ENCODE measurements at places on chromosomes 12 and 14. TPM values are rescaled to one million over a fixed set of nuclear protein-coding genes. Genes with fewer than 3 reads are reported as not detected.

DNA sequence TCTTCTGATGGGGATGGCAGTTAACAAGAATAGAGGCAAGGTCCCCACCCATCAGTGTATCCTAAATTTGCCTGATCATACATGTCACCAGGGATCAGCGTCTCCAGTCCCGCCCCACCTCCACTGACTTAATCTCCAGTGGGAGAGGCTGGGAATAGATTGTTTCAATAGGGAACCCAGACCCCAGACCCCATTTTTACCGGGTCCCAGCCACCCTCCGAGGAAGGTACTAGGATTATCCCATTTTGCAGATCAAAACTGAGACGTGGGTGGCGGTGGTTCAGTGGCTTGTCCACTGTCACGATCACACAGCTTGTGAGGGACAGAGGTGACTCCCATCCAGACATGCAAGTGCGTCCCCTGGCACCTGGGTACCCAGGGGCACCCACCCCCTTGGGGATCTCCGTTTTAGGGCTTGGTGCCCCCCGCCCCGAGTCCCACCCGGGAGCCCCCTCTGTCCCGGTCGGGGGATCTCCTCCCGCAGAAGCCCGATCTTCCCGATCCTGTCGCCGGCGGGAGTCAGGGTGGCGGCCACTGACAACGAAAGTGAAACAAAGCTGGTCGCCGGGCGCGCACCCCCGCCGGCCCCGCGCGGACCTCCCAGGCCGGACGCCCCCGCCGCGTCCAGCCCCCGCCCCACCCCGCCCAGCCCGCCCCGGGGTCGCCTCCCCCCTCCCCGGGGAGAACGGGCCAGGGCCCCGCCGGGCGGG lies 523 bp downstream of the WSB2 start:
- peak; percentile 60 for DNase-seq

KRT6C gene
- 0.39 TPM for total RNA-seq

GRCh38 chr12:71904629-71905028 lies 34.0 kb upstream of the TPH2 start:
- no peak for DNase-seq

KIF26A gene
- 6.1 TPM for total RNA-seq

- no peak for DNase-seq
These were observed 19.4 kb upstream of the LIMA1 start for GRCh38 chr12:50302686-50303085.

SLC15A4 gene
- 27.6 TPM for total RNA-seq

- no peak for DNase-seq
These were observed 138.8 kb upstream of the WSCD2 start for GRCh38 chr12:107990325-107990724.

LHX5 gene
- total RNA-seq: not detected

GLI1 gene
- total RNA-seq: 4.2 TPM

DNA sequence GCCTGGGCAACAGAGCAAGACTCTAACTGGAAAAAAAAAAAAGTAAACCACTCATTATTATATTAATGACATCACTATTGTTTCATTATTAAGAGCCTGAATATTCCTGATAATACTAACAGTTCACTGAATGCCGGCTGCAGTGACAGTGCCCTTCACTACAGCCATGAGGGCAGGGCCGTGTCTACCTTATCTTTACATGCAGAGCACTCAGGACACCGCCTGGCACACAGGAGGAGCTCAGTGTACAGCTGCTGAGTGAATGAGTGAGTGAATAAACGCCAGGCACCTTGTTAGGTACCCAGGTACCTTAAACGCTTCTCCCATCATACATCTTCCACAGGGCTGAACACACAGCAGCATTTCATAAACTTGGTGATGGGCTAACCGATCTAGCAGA lies 23.2 kb downstream of the ZFYVE1 start:
- DNase-seq: no peak

GRCh38 chr14:22837750-22838538 lies 1.6 kb downstream of the MMP14 start:
- peak; percentile 84 for DNase-seq

- DNase-seq: no peak
These were observed 14.2 kb upstream of the HMGA2 start for GRCh38 chr12:65810036-65810435.

DNA sequence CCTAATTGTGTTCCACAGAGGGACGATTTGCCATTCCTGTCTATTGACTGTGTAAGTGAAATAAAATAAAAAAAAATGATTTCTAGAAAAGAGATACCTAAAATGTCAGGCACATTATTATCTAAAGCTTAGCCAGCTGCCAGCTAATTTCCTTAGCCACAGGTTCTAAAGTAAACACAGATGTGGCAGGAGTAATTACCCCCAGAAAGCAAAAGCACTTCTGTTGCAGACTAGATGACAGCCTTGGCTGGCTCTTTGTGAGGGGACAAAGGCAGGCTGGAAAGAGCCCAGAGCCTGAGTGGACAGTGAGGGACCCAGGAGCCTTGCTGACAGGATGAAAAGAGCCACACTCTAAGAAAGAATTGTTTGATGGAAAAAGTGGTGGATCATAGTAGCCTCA lies 418.1 kb downstream of the LRIG3 start:
- no peak for DNase-seq

GRCh38 chr14:99757331-99758070 lies 35.7 kb upstream of the EML1 start:
- DNase-seq: no peak

DNA sequence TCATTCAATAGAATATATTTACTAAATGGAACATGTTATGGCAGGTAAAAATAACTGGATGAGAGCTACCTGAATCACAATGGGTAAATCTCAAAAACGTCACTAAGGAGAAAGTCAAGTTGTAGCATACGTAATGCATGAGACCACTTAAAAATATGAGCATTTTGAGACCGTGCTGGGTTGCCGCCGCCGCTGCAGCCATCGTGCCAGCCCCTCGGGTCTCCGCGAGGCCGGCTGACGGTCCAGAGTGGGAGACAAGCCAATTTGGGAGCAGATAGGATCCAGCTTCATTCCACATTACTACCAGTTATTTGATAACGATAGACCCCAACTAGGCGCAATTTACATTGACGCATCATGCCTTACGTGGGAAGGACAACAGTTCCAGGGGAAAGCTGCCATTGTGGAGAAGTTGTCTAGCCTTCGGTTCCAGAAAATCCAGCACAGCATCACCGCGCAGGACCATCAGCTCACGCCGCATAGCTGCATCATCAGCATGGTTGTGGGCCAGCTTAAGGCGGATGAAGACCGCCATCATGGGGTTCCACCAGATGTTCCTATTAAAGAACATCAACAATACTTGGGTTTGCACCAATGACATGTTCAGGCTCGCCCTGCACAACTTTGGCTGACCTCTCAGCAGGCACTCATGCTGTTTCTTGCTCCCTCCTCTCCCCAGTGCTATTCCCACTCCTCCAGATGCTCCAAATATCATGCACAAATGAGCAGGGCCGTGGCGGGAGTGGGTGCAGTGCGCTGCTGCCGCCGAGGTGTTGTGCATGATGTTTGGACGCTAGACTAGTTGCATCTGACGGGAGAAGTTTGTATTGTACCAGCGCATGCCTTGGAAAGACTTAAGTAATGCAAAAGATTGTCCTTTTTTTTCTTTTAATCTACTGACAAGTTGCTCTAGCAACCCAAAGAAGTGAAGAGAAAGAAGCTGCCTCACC lies 6.3 kb upstream of the BRMS1L start:
- DNase-seq: no peak

GRCh38 chr12:59600171-59600570 lies 4.3 kb downstream of the SLC16A7 start:
- DNase-seq: no peak

DNA sequence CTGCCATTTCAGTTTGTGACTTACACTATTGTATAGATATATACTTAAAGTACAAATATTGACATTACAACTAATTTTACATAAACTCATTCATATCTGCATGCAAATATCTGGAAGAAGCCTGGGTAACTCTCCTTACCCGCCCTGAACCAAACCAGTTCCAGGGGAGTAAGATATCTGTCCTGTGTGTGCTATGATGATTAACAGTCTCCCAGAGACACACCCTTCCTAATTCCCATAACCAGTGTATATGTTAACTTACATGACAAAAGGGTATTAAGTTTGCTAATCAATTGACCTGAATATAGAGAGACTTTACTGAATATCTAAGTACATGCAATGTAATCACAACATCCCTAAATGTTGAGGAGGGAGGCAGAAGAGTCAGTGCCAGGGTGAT lies 23.0 kb downstream of the PRB3 start:
- no peak for DNase-seq

ADAM20 gene
- 2.8 TPM for total RNA-seq

DNA sequence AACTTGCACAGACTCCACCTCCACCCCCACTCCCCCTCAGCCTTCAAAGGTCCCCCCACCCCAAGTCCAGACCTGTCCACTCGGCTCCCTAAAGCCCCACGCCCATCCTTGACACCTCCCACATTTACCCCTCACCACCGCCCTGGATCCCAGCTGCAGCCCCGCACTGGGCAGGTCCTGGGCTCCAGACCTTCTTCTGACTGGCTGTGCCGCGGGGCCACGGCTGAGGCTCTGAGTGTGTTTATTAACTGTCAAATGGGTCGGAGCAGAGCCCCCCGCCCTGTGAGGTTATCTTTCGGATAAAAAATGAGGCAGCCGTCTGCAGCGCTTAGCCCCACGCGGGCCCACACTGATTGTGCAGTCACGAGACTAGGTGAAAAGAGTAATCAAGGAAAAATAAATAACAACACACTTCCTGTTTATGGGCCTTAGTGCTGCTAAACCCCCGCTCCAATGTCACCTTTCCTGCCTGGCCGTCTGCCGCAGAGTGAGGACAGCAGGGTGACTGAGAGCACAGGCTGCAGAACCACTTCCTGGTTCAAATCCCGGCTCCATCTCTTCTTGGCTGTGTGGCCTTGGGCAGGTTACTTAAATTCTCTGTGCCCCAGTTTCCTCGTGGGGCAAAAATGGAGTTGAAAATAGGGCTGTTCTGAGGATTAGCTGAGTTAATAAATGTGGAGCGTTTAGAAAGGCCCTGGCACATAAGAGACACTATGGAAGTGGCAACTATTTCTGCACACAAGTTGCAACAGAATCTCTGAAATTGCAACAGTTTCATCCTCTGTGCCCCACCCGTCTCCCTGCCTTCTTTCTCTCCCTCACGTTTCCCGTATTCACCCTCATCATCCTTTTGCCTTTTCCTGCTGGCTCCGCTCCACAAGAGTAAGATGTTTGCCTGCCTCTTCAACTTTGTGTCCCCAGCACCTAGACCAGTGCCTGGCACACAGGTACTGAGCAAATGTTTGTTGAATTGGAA lies 9.4 kb downstream of the SETD1B start:
- DNase-seq: no peak

GRCh38 chr12:66962290-66962689 lies 283.4 kb upstream of the GRIP1 start:
- no peak for DNase-seq

- DNase-seq: no peak
These were observed 35.5 kb downstream of the TSPAN11 start for GRCh38 chr12:30962047-30962446.

SERPINA1 gene
- 13.8 TPM for total RNA-seq

GRCh38 chr14:35236806-35237205 lies 55.4 kb upstream of the PSMA6 start:
- DNase-seq: no peak

- DNase-seq: no peak
These were observed 181.9 kb downstream of the BCAT1 start for GRCh38 chr12:24767016-24767415.

GRCh38 chr12:53325511-53326061 lies 4.2 kb upstream of the AAAS start:
- DNase-seq: peak; percentile 54

DNA sequence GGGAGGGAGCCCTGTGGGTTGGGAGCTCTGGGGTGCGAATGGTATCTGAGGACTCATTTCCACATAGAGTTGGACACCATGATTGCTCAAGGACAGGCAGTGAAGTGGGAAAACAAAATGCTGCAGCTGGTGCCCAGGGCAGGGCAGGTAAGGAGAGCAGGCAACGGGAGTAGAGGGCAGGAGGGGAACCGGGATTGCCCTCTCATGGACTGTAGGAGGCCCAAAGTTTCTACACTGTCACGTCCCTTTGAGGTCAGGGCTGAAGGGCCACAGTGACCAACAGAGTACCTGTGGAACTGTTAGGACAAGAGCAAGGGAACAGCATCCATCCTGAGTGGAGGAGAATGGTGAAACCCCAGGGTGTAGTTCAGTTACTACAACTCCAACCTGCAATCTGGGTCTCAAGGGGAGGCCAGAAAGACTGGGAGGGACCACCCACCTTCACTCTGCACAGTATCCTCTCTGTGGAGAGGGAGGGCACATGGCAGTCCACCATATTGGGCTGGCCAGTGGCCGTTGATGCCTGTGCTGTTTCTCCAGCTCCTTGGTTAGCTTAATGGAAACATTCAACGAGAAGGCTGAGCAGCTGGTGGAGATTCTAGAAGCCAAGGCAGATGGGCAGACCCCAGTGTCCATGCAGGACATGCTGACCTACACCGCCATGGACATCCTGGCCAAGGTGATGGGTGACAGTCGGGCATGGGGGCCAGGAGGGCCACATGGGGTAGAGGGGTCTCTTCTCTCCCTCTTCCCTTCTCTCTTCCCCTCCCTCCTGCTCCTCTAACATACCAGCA lies 22.2 kb downstream of the CYP46A1 start:
- no peak for DNase-seq

GRCh38 chr12:11797317-11797913 lies 147.9 kb downstream of the ETV6 start:
- DNase-seq: no peak

DNA sequence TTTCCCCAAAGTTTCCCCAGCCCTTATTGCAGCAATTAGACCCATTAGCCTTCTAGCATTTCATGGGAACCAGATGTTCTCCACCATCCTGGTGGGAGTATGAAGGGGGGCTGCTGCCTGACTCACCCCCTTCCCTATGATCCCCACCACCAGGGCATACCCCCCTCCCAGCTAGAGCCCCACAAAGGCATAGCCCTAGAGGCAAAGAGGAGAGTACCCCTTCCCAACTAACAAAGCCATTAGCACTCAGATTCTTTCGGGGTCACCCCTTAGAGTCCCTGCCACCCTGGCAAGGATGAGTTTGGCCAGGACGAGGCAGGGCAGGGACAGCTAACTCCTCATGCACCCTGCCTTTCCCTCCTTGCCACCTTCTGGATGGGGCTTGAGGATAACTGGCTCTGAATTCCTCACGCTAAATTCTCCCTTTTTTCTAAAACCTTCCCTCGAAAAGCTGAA lies 9.2 kb downstream of the RARG start:
- DNase-seq: no peak

RNFT2 gene
- total RNA-seq: 7.2 TPM

DNA sequence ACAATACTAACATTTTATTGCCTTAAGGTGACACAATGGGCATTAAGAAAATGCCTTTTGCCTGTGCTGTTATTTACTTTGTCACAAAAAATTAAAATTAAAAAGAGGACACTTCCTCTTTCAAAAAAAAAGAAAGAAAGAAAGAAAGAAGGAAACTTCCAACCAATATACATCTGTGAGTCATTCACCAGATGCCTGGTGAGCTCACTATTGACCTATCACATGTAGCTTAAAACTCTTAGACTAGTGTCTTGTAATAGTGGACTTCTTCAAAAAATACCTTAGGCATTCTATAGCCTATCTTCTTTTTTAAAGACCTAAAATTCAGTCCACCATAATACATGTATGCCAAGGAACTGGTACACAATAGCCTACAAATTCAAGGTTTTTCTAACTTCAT lies 4.9 kb upstream of the SOX5 start:
- DNase-seq: no peak

- DNase-seq: no peak
These were observed 2.1 kb downstream of the SUSD6 start for GRCh38 chr14:69613312-69614073.

HNRNPC gene
- 591 TPM for total RNA-seq
